ENCODE measurements at places on chromosomes 2 and 18.

GRCh38 chr2:205324355-205324754 lies 357.9 kb upstream of the NRP2 start:
- DNase-seq, result no peak

DNA sequence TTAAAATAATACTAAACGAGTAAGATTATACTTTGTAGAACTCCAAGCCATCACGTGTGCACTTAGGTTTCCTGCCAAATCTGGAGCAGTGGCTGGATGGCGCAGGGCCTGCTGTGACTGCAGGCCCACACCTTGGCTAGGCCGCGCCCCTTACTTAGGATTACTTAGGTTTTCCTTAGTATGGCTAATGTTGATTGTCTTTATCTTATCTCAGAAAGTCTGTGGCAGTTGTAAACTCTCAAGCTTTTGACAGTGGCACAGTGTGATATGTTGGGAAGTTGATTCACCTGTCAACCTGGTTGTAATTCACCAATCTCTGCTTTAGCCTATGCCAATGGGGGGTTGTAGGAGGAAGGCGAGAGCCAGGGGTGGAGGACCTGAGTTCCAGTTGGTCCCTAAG lies 208.4 kb downstream of the ZNF407 start:
- no peak for DNase-seq

DNA sequence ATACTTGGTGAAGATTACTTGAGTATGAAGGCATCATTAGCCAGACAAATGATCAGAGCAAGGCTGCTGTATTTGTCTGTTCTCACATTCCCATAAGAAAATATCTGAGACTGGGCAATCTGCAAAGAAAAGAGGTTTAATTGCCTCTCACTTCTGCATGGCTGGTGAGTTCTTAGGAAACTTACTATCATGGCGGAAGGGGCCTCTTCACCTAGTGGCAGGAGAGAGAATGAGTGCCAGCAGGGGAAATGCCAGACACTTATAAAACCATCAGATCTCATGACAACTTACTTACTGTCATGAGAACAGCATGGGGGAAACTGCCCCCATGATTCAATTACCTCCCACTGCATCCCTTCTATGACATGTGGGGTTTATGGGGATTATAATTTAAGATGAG lies 452.3 kb downstream of the GALR1 start:
- no peak for DNase-seq

DNA sequence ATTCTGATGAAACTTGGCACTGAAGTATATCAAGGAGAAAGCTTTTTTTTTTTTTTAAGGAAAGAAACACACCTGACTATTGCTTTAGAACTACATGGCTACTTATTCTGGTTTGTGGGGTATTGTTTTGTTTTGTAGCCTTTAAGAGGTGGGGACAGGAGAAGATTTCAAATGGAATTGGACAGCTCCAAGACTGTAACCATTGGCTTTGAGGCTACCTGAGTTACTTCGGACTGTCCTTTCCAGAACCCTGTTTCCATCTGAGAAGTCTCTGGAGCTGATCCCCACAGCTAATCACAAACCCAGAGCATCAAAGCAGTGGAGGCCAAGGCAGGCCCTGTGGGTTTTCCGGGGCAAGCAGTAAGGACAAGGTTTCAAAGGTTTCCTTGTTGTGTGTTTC lies 4.7 kb downstream of the CDC42EP3 start:
- no peak for DNase-seq

DNA sequence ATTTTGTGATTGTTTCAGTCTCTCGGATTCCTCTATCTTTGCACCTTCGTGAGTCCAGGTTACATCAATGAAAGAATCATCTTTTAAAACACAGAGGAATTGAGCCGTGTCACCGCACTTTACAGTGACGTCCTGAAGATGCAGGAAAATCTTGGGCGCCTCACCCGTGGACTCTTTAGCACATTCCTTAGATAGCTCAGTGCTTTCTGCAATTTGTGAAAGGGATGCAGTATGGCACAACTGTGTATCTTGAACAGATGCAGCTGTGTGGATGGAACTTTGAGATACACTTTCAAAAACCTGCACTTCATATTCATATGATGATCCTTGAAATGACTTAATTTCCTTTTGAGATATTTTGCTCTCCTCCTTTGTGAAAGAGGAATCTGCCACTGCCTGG lies 50.9 kb downstream of the TTN start:
- DNase-seq, result no peak

- DNase-seq, result no peak
These were observed 30.1 kb upstream of the GRB14 start for GRCh38 chr2:164651361-164651760.

GRCh38 chr2:62369541-62370202 lies 136.3 kb downstream of the TMEM17 start:
- DNase-seq, result no peak

- DNase-seq, result no peak
These were observed 41.4 kb downstream of the TET3 start for GRCh38 chr2:74025971-74026612.

DNA sequence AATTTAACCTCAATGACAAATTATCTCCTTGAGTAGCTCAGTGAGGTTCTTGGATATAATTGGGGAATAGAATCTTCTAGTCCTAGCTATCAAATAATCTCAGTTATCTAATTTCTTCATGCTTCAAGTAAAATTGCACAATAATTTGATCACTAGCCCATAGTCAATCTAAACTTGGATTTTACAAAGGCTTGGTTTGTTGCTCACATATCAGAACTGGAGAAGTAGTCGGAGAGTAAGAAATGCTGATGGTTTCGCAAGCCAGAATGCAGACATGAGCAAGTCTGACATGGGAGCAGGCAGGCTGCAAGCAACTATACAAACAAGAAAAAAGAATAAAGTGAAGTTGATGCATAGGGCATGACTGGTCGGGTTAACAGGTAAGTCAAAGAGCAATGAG lies 11.7 kb upstream of the PDE11A start:
- DNase-seq, result no peak

DNA sequence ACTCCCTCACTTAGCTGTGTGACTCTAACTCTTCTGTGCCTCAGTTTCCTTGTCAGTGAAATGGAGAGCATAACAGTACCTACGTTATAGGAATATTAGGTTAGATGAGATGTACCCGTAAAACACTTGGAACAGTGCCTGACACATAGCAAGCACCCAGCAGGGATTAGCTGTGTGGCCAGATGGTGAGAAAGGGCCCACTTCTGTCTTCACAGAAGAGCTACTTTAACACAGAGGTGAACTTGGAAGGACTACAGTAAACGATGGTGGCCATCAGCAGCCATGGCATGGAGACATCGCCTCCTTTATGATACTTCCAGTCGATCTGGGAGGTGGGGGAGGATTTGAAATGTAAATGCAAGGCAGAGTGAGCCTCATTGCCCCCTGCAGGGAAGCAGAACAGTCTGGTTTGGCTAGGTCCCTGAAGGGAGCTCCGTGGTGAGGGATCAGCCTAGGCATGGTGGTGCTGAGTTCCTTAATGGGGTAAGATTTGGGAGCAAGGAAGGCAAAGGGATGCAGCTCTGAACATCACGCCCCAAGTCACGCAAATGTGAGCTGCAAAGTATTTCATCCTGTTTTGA lies 101.7 kb upstream of the ALPP start:
- no peak for DNase-seq

- DNase-seq, result no peak
These were observed 964.7 kb upstream of the ZEB2 start for GRCh38 chr2:145484448-145485097.

DNA sequence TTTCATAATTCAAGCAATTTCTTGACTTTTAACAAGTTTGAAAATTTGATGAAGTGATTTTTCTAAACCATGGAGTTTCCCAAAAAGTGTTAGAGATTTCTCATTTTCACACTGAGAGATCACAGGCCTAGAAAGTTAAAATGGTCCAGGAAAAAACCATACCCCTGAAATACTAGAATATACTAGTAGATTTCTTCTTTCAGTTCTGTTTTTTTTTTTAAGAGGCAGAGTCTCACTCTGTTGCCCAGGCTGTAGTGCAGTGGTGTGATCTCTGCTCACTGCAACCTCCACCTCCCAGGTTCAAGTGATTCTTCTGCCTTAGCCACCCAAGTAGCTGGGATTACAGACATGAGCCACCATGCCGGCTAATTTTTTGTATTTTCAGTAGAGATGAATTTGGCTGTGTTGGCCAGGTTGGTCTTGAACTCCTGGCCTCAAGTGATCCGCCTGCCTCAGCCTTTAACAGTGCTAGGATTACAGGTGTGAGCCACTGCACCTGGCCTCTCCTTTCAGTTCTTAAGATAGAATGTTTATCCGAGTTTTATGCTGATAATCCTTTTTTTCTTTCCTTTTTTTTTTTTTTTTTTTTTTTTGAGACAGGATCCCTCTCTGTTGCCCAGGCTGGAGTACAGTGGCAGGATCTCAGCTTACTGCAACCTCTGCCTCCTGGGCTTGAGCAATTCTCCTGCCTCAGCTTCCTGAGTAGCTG lies 14.4 kb downstream of the MTHFD2 start:
- no peak for DNase-seq

DNA sequence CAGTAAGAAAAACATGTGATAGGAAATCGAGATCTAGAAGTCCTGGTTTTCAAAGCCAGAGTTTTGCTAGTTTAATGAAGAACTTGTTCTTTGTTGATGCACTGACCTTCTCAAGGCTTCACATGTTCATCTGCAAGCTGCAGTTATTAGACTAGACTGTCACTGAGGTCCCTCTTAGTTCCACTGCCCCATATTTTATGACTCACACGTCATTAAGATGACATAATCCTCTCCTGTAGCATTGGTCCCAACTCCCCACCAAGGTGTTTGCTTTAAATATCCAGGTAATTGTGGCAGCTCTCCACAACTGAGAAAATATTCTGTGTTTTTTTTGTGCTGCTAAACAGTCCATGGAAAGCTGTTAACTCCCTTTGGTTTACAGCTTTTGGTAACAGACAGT lies 149.7 kb downstream of the MREG start:
- no peak for DNase-seq

DNA sequence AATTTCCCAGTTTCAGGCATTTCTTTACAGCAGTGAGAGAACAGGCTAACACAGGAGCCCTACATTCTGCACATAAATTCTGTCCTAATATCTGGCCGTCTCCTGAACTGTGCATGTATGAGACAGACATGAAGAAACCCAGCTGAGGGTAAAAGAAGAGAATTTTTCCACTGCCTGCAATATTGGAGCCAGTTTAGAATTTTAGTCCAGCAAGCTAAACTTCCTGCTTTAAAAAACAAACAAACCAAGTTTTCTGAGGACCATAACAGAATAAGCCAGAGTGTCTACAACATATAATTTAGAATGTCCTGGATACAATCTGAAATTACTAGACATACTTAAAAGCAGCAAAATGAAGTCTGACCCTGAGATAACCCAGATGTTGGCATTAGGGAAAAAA lies 215.1 kb upstream of the KLHL29 start:
- no peak for DNase-seq

GRCh38 chr2:216698895-216699294 lies 3.5 kb upstream of the IGFBP5 start:
- no peak for DNase-seq

DNA sequence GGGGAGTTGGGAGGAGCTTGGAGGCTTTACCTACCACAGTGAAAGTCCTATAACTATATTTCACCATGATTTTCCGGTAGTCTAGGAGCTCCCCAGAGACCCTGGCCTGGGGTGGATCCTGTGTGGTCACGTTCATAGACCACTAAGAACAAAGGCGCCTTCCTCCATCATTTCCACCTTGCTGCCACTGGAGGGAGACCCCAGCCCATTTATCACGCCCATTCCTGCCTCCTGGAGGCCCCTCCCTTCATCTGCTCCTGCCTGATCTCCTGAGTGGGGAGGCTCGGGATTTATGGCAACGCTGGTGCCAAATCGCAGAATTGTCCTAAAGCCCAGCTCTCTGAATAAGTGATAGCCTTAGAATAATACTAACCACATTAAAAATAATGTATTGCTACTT lies 507.6 kb upstream of the SPHKAP start:
- no peak for DNase-seq

DNA sequence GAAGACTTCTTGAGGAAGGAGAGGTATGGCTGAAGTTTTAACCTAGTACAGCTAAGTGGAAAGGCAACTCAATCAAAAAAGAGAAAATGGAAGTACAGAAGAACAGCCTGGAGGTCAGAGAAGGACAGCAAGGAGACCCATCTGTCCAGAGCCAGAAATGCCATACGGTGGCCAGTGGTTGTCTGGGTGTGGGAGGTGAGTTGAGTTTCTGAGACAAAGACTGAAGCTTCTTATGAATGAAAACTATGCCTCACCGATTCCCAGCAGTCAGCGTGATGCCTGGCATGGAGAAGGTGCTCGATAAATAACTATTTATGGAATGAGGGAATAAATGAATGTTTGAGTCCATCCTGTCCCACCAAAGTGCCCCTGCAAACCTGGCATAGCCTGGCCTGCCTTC lies 98.8 kb downstream of the MRO start:
- DNase-seq, result no peak

GRCh38 chr2:49643149-49643548 lies 488.8 kb upstream of the FSHR start:
- no peak for DNase-seq

DNA sequence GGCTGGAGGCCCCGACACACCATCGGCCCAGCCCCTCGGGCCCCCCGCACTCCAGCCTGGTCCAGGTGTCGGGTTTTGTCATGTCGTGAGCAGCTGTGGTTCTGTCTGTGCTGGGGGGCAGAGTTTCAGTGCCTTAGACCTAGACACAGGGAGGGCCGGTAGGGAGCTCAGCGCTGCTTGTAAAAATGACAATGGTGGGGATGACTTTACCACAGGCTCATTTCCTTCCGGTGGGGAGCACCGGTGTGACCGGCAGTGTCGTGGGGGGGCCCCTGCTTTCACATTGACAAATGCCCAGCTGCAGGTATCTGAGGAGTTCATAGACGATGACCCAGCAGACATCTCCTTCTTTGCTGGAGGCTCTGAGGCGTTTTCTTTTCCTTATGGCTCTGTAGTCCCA lies 66.9 kb downstream of the STK25 start:
- DNase-seq, result no peak

DNA sequence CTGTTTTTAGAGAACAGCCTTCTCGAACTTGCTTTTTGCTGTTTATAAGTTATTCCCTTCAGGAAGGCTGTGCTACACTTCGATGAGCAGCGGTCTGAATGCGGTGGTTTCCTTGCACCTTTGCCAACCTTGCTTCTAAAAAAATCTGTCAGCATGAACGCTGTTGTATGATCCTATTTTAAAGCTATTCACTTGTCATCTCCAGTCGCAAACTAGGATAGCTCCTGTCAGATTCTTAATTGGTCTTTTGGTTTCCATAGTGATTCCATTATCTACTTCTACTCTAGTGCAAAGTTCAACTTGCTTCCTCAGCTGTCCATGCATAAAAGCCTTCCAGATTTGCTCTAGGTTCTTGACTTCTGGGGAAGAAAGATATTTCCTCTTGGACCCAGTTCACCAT lies 76.3 kb upstream of the GALNT3 start:
- no peak for DNase-seq
